CD4-positive, alpha-beta T cell treated with Interferon alpha-2 for 1 hour (primary cell): ENCODE measurements at places on chromosomes 6 and 20.

GRCh38 chr20:22460231-22460630 is 124.1 kb downstream of the FOXA2 start:
- no peak for DNase-seq

GRCh38 chr20:30593572-30593971 is 663.9 kb upstream of the DEFB115 start:
- no peak for DNase-seq

DNA sequence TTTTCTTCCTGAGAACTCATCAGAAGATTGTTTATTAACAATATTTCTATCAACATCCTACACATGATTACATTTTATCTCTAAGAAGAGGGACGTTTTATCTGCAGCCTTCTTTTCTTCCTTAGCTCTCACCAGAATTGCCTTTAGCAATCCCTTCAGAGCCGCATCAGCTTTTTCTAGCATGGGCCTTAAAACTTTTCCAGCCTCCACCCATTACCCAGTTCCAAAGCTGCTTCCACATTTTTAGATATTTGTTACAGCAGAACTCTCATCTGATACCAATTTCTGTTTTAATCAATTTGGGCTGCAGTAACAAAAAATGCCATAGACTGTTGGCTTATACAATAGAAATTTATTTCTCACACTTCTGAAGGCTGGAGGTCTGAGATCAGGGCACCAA is 281.5 kb downstream of the THBS2 start:
- no peak for DNase-seq

- no peak for DNase-seq
Observed at GRCh38 chr6:28941684-28942448, 18.1 kb upstream of the TRIM27 start.

- DNase-seq = no peak
Observed at GRCh38 chr20:5044075-5044620, 42.8 kb upstream of the SLC23A2 start.

- DNase-seq = no peak
Observed at GRCh38 chr6:77403424-77403823, 59.9 kb downstream of the HTR1B start.

DNA sequence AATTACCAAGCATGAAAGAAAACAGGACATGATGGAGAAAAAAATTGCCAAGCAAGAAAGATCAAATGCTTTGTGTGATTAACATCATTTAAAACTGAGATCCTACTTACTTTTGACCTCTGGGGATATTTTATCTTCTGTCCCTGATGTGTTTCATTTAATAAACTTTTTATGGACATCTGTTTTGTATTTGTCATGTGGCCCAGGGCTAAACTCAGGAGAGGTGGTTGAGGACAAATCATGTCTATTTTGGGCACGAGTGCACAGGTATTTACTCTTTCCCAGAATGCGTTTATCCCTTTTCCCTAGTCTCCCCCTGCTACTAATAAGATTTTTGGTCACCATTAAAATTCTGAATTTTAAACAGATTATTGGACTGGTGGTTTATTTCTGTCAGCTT is 128.2 kb downstream of the NCOA3 start:
- no peak for DNase-seq

DNA sequence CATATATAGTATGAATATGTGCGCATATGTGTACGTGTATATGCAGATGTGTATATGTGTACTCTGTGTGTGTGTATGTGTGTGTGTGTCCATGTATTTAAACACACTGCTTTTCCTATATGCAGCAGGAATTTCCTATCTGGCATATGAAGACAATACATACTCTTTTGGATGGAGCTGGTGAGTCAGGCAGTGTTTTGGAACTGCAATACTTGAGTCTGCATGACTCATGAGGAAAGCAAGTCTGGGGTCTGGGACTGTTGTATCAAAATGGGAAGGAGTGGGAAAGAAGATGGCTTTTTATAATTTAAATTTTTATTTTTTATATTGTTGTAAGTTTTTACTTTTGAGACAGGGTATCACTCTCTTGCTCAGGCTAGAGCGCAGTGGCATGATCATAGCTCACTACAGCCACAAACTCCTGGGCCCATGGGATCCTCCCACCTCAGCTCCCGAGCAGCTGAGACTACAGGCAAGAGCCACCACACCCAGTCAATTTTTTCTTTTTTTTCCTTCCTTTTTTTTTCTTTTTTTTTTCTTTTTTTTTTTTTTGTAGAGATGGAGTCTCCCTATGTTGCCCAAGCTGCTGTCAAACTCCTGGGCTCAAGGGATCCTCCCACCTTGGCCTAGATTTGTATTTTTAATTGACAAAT is 72.2 kb downstream of the ATXN1 start:
- no peak for DNase-seq

DNA sequence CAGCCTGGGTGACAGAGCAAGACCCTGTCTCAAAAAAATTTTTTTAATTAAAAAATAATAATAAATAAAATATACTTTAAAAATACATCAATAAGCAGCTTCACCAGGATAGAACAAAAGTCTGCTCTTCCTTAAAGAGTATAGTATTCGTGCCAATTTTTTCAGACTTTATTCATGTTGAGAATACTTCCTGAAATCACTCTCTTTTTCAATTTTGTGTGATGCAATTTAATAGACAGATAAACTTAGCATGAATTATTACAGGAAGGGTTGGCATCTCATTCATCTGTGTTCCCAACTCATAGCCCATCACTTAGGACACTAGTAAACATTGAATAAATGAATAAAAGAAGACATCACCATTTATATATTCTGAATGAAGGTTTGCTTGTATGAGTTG is 52.4 kb downstream of the IPCEF1 start:
- no peak for DNase-seq

DNA sequence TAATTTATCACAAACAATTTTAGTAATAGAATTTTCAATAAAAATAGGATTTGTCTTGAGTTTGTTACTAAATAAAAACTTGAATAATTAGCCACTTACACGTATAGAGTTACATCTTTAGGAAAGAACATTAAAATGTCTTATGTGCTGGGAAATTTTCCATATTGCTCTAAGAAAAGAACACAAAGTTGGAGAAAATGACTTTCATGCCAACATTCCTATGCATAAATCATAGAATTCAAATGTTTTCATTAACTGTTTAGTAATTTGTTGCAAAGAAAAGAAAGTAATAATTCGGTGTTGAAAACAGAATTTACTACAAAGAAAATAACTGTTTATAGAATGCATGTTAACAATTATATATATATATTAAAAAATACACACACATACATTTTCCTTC is 4.7 kb upstream of the TBC1D32 start:
- DNase-seq = no peak

DNA sequence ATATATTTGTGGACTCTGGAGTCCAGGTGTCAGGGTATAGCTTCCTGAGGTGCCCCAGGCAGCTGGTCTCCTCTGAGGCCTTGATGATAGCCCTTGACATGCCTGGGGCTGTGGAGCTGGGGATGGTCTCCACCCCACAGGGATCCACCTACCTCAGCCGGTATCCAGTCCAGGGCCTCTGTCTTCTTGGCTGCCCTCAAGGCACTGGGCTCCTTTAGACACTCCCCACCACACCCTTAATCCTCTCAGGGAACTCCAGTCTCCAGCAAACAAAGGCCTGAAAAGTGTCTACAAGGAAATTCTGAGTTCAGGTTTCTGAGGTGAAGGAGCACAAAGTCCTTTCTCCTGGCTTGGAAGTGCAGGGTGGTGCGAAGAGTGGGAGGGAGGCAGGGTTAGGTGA is 44.6 kb upstream of the DDR1 start:
- no peak for DNase-seq
